ENCODE measurements at places on chromosomes 16 and 17.

DNA sequence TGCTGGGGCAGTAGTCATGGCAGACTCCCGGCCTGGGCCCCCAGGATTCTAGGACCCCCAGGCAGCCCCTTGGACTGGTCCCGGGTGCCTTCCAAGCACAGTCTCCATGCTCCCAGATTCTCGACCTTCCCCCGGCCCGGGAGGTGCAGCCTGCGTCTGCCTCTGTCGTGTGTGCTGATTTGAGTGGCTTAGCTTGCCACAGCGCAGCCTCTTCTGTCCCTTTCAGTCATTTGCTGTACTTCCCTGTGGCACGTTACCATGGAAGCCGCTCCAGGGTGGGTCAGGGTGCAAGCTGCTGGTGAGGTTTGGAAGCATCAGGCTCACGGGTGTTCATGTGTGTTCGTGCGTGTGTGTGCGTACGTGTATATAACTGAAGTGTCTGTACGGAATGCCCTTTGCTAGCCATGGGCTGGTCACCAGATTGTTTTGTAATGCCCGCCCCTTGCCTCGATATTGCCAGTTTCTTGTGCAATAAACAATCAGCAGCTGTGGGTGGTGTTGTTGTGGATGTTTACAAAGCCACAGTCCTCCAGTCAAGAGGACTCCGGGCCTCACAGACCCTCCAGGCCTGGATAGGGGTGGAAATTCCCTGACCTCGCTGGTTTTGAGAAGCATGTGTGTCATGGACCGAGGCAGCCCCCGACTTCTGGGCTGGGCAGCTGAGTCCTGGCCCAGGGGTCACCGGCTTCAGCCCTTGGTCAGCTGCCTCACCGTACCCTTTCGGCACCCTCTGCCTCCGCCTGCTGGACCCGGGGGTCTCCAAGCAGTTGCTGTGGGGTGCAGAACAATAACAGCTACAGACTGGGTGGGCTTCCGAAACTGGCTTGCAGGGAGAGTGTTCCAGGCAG, 9.7 kb upstream of the CLEC18A start:
- DNase-seq, result no peak

DNA sequence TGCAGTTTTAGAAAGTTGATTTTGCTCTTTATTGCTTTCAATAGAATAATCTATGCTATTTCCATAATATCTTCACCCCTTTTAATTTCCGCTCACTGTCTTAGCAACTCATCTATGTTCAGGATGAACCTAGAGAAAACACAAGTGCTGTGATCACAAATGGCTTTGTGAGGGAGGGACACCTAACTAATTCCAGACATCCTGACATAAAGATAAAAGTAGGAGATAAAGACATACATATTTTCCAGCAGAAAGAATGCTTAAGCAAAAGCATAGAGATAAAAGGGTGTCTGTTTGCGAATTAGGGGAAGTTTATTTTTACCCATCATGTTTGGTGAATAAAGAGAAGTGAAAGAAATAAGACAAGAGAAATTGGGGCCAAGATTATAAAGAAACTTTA, 254.2 kb downstream of the KCNJ2 start:
- DNase-seq, result no peak

DNA sequence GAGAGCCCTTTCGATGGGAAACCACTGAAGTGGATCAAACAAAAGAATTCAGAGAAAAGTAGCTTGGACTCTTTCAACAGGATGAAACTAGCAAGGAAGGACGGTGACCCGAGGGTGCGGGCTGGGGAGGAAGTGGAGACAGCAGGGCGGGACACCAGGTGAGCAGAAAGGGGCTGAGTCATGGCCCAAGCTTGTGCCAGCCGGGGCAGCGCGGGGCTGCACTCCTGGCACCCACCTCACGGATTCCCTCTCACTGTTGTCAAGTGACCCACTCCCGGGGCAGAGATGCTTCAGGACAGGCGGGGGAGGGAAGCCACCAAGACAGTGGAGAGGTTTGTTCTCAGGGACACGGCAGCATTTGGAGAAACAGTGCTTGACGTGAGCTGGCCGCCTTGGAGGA, 10.7 kb upstream of the RNF222 start:
- no peak for DNase-seq

- no peak for DNase-seq
Measured at GRCh38 chr17:80386341-80386740, 28.6 kb upstream of the ENDOV start.

GRCh38 chr17:37358098-37358829, 17.5 kb upstream of the C17orf78 start:
- peak; percentile 42 for DNase-seq

GRCh38 chr17:54256401-54256929, 433.7 kb downstream of the KIF2B start:
- no peak for DNase-seq

GRCh38 chr16:54201200-54201599, 85.4 kb downstream of the IRX3 start:
- no peak for DNase-seq

- DNase-seq, result no peak
Measured at GRCh38 chr17:10041287-10041612, 136.2 kb upstream of the RCVRN start.

DNA sequence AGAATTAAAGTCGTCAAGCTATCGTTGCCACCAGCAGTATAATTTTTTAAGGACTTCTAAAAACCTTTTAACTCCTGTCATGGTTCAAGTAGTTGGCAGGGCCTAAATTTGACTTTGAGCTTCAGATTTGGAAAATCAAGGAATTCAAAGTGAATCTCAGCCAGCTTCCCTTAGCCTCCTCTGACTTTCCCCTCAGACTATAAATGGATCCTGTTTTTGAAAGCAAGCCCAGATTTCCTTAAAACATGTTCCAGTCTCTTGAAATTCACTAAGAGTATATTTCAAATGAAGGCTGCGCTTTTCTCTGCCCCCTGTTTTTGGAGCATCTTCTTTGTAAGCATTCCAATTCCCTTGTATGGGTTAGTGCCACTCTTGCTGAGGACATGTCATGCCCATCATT, 101.8 kb upstream of the CDH8 start:
- DNase-seq, result no peak

DNA sequence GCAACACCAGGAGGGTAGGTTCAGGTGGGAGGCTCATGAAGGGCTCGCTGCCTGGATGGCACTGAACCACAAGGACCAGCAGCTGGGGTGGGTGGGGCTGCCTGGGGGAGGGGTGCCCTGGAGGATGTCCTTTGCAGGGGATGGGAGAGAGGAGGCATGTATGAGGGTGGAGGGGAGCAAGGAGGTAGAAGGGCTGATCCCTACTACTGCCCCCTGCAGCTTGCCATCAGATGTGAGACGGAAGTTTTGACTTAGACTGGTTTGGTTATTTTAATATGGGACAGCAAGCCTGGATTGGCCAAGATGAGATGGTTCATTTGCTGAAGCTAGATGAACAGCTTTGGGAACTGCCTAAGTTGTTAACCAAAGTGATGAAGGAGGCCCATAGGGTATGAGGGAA, 115.9 kb downstream of the SEC14L1 start:
- DNase-seq, result no peak

DNA sequence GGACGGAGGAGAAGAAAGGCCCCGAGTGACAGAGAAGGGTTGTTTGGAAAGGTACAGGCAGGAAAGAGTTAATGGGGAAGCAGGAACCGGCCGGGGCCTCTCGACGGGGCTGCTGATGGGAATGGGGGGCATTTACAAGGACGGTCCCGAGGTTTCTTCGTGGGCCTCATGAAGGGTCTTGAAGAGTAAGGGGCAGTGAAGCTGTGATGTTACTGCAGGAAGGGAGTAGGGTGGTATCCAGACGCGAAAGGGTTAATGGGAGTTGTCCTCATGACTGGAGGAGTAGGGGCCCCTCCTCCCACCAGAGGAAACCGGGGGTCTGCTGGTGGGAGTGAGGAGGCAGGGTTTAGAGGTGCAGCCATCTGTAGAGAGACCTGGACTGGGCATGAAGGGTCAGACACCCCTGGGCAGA, 481 bp downstream of the PDK2 start:
- DNase-seq, result no peak

- no peak for DNase-seq
Measured at GRCh38 chr17:41498276-41498675, 7.1 kb downstream of the KRT13 start.

DNA sequence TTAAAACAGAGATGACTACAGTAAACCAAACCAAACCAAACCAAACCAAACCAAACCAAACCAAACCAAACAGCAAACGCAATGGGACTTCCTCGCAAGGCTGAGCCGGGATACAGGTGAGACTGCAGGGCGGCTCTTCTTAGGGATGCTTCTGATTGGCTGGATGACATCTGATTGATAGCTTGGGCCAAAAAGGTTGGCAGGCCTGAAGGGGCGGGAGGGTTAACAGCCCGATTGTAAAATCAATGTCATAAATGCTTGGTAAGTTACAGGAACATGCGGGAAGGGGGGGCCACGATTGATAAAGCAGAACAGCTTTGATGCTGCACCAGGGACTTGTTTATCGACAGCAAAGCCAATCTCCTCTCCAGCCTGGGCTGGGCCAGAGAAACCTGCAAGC, 86.1 kb downstream of the ZFHX3 start:
- DNase-seq, result no peak

GRCh38 chr16:15783985-15784384, 72.8 kb downstream of the MYH11 start:
- DNase-seq, result no peak

DNA sequence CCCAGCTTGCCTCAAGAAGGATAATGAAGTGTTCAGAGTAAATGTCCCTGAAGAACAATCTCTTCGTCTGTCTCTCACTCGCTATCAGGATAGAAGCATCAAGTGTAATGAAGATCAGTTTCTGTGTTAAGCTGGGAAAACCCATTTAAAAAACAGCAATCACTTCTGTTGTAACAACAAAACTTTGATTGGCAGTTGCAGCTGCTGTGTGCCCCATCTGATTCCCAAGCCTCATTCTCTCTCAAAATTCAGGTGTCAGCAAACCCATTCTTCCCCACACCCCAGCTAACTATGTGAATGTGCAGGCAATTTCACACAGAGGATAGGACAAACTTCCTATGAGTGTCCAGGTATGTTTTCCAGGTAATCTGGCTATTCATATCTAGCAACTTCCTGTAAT, 2.4 kb upstream of the HNF1B start:
- no peak for DNase-seq

- no peak for DNase-seq
Measured at GRCh38 chr17:51228161-51228560, 31.7 kb downstream of the MBTD1 start.

DNA sequence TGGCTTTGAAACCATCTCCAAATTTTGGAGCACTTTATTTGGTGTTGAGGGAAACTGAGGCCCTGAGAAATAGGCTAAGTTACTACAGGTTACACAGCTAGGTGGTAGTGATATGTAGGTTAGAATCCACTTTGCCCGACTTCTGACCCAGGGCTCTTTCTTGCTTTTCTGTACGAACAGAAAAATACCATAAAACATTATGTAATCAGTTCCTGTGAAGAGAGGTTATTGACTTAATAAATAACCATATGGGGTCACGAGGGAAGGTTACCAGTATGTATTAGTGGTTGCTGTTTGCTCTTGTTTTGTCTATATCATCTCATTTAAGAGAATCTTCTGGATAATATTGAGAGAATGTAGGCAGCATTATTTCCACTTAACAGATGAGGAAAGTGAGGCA, 172.2 kb upstream of the MAF start:
- no peak for DNase-seq

- DNase-seq, result peak; percentile 34
Measured at GRCh38 chr16:68367030-68367429, 56.2 kb downstream of the PRMT7 start.

DNA sequence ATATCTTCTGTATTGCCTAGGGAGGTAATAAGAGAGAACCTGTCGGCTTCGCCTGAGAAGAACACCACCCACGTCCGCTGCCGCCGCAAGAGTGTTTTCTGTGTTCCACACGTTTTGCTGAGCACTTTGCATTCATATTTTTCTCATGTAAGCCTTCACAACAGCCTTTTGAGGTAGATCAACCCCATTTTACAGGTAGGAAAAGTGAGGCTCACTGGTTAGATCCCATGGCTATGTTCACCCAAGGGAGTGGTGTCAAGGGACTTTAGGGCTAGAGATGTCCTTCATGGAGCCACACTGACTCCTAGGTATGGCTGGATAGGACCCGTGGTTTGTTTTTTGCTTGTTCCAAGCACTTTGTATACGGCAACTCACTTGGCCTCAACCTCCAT, 87.0 kb upstream of the LGALS9 start:
- DNase-seq, result no peak

GRCh38 chr17:17564896-17565295, 26.6 kb downstream of the PEMT start:
- DNase-seq, result no peak

GRCh38 chr17:42819939-42820535, 4.0 kb downstream of the BECN1 start:
- DNase-seq, result peak; percentile 71

DNA sequence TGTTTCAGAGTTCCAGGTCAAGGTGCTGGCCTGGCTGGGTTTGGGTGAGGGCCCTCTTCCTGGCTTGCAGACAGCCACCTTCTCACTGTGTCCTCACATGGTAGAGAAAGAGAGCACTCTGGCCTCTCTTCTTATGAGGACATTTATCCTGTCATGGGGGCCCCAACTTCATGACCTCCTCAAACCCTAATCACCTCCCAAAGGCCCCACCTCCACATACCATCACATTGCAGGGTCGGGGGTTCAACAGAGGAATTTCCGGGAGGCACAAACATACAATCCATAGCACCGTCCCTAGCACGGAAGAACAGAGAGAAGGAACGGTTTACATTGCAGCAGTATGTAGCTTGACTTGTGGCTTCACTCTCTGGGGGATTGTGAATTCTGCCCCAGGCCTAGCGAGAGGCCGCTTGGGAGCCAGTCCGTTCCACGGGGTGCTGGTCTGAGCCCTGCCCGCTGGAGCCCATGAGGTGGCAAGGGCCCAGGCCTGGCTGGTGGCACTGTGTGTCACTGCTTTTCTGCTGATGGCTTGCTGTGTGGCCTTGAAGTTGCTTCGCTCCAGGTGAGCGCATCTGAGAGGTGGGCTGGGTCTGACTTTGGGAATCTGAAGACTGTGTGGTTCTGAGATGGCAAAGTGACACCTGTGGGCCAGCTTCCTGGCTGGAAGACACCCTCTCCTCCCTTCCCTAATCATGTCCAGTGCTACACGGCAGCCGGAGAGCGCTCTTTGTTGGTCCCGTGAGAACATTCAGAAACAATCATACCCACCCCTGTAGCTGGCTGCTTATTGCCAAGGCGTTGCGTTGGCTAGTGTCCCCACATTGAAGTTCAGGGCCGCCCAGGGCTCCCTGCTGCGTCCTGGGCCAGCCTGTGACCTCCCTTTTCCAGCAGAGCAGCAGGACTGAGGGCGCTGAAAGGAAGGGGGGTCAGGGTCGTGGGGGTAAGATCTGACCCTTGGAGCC, 98.3 kb downstream of the CMIP start:
- no peak for DNase-seq

DNA sequence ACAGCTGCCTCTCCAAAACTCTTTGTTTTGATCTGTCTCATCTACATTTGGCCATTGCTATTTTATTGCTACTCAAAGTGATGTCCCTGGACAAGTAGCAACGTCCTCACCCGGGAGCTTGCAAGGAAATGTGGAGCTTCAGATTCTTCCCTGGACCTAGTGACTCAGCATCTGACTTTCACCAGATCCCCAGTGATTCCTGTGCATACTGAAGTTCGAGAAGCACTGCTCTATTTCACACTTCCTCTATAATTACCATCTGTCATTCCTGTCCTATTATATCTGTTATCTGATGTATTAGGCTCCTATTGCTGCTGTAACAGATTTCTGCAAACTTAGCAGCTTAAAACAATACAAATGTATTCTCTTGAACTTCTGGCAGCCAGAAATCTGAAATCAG, 28.5 kb upstream of the VAT1L start:
- no peak for DNase-seq

All from activated naive CD4-positive, alpha-beta T cell treated with anti-CD3 and anti-CD28 coated beads, Interleukin-2, amount 50 U/mL, for 16 hours (primary cell).